ENCODE measurements at places on chromosomes 16 and 17.

DNA sequence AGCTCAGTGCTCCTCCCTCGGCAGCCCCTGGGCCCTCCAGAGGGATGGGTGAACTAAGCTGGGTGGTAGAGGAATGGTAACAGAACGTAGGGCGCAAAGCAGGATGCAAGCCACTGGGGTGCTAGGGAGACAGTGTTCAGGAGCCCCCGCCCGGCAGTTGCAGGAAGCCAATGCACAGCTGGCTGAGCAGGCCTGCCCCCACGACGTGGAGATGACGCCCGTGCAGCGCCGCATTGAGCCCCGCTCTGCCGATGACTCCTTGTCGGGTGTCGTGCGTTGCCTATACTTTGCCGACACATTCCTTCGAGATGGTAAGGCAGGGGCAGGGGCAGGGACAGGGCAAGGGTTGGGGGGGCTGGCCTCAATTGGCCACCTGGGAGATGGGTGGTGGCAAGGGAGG lies 12.9 kb downstream of the LLGL1 start:
- DNase-seq, result no peak

DNA sequence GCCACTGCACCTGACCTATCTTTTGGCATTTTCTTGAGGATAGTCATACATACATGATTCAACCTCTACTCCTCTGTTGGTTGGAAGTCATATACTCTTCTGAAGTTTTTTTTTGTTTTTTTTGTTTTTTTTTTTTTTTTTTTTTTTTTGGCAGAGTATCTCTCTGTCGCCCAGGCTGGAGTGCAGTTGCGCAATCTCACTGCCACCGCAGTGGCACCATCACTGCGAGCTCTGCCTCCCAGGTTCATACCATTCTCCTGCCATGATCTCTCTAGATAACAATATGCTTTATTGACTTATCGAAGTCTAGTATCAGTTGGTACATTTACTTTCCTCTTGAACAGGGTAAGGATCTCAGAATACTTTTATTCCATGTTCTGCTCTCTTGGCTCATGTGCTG lies 224.2 kb upstream of the WSCD1 start:
- no peak for DNase-seq

- DNase-seq, result no peak
Measured at GRCh38 chr17:4587195-4587594, 2.9 kb downstream of the SMTNL2 start.

DNA sequence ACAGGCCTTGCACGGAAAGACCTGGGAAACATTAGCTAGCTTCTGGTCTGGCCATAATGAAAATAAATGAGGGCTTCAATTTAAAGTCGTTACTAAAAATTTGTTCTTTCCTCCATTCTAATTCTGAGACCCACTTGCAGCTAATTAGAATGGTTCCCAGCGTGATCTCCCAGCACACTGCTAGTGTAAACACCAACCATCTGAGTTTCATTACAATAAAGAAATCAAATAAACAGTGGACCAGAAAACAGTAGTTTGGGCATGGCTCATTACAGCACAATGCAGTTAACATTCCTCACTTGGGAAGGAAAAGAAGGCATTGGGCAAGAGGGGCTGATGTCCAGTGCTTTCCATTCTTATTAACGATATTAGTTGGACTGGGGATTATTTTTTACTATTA lies 410.9 kb upstream of the SOX9 start:
- peak; percentile 29 for DNase-seq

DNA sequence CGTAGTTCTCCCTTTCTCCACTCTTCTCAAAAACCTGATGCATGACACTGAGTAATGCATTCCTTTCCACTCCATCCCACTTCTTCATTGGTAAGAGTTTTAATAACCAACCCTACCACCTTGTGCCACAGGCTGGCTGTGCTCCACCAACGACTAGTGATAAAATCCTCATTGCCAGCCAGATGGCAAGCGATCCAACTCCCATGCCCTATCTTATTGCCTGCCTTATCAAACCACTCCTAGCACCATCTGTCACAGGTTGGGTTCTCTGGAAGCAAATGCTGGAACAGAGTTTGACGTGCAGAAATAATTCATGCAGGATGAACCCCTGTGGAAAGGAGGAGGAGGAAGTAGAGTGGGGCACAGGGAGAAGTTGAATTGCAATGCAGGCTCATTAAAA lies 99.5 kb downstream of the CHD9NB start:
- DNase-seq, result no peak

- no peak for DNase-seq
Measured at GRCh38 chr17:17019891-17020456, 22.3 kb upstream of the MPRIP start.

- no peak for DNase-seq
Measured at GRCh38 chr16:50856991-50857390, 115.1 kb downstream of the CYLD start.
